ENCODE measurements at places on chromosomes 7 and 10.

GRCh38 chr10:20289070-20289828 is 473.0 kb downstream of the PLXDC2 start:
- no peak for DNase-seq

DNA sequence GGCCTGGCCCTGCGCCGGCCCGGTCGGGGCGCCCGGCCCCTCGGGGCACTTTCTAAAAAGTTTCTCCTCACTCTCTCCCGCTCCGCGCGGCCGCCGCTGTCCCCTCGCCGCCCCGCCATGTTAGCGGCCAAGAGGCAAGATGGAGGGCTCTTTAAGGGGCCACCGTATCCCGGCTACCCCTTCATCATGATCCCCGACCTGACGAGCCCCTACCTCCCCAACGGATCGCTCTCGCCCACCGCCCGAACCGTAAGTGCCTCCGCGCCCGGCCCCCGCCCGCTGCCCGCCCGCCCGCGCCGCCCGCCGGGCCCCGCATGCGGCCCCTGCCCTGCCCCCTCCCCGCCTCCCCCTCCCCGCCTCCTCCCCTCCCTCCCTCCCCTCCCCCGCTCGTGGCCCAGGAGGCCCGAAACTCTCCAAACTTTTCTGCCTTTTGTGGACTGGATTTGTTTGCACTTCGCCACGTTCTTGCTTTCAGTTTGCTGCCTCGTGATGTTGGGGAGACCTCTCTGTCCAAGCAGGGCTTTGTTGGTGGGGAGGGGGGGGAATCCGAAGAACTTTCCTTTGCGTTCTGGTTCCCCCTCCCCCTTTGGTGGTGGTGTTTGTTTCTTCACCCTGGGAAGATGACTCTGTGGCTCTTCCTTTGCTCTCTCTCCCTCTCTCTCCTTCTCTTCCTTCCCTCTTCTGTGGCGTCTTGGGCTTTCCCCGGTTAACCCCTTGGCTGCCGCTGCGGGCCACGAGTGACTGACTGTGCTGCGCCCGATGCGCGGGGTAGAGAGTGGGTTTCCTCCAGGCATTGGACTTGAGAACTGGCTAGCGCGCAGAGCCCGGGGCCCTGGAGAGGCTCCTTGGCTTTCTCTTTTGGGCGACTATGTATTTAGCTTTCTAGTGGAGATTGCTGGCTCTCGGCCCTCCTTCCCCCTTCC is 1.6 kb downstream of the TCF7L2 start:
- peak; percentile 67 for DNase-seq

DNA sequence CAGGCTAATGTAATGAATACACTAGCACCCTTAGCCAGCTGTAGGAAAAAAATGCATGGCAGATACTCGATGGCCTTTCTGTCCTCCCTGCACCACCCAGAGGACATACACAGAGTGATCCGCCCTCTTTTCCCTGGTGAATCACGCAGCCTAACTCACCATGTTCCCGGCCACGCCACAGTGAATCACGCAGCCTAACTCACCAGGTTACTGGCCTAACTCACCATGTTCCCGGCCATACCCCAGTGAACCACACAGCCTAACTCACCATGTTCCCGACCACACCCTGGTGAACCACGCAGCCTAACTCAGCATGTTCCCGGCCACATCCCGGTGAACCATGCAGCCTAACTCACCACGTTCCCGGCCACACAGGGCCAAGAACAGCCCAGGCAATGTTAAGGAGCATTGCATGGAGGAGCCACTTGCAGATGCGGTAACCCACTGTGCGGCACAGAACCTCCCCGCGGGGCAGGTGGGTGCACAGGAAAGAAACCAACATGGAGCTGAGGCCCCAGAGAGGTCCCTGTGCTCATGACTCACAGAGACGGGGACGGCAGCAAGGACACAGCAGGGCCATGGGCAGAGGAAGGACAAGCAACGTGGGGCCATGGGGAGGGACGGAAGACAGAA is 508.5 kb downstream of the DNAJB6 start:
- no peak for DNase-seq

DNA sequence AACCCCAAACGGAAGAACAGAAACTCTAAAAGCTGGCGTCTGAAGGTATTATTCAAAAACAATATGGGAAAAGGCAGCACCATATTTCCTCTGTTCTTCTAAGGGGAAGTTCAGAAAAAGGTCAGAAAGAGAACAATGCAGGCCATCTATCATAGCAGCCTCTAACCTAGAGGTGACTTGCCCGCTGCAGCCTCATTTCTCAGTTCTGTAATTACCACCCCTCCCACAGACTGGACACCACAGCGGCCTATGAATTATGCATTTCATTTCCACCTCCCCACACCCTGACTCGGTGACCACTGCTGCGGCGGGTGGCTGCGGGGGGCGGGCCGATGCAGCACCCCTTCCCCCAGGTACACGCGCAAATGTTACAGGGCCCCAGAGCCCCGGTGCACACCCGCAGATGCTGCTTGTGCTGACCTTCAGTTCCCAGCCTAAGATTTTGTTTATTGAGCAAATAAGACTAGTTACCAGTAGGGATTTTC is 125.5 kb downstream of the CLEC2L start:
- no peak for DNase-seq

DNA sequence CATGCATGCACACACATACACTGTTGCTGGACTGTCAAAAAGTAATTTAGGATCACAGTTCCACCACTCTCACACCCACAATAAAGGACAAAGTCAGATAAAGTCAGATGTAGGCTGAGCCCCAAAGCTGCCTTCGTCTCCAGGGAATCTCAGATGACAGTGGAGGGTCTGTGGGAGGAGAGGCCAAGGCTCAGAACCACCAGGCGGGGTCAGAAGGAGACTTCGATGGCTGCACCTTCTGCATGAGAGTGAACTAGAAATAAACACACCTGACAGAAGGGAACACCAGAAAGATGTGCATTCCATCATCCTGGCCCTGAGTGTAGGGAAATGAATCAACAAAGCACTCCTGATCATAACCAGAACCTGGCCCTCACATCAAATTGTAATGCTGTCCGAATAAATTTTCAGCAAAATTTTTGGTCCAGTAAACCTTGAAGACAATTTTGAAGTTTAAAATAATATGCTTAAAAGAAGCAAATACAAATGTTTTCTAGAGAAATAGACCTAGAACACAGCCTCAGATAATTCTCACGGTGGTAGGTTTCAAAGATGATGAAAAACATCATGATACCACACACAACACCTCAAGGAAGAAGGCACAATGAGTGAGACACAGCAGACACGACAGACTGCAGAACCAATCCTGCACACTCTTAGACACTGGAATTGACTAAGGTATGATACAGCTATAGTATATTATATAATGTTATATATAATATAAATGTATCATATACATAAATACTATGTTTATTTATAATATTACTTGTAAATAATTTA is 269.8 kb upstream of the KLF6 start:
- no peak for DNase-seq

DNA sequence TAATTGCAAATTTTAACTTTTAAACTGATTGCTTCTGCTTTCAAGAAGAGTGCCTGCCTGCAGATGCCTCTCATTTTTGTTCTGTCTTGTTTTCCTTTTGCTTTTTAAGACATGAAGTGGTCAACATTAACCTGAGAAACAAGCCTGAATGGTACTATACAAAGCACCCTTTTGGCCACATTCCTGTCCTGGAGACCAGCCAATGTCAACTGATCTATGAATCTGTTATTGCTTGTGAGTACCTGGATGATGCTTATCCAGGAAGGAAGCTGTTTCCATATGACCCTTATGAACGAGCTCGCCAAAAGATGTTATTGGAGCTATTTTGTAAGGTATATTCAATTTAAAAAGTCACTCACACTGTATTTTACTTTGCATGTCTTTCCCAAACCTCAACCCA is 8.8 kb downstream of the GSTO2 start:
- DNase-seq = no peak

GRCh38 chr10:106931159-106931852 is 233.2 kb downstream of the SORCS1 start:
- DNase-seq = no peak

DNA sequence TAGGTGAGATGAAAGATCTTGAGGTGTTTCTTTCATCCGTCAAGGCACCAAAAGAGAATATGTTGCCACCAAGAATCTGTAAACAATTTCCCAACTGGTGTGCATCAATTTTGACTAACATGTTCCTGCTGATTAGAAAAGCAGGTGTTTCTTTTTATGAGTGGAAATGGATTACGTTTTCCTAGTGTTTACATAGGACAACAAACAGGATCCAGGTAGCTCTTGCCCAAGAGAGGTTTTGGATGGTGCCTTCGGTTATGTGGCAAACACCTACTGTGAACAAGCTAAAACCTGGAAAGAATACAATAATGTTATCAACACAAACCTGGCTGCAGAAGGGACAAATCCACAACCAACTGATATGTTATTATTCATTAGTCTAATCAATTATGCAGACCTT is 53.6 kb upstream of the WNT16 start:
- no peak for DNase-seq

- DNase-seq = no peak
These were observed 102.1 kb upstream of the DDC start for GRCh38 chr7:50667338-50667737.

DNA sequence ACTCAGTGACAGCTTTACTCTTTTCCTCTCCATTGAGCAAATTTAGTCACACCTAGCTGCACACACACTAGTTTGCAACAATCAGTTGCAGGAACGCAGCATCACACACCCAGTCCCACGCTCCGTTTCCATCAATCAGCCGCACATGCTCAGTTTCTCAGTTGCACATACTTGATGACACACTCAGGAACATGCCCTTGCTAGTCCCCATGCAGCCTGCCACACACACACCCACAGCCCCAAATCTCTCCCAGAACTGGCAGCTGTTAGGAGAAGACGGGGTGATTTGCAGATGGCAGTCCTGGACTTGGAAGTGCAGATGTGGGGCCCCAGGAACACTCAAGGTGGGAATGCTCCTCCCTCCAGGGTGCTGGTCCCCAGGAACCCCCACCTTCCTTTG is 7.7 kb downstream of the LBX1 start:
- no peak for DNase-seq

GRCh38 chr10:33334805-33335550 is 511 bp upstream of the NRP1 start:
- DNase-seq = peak; percentile 78

DNA sequence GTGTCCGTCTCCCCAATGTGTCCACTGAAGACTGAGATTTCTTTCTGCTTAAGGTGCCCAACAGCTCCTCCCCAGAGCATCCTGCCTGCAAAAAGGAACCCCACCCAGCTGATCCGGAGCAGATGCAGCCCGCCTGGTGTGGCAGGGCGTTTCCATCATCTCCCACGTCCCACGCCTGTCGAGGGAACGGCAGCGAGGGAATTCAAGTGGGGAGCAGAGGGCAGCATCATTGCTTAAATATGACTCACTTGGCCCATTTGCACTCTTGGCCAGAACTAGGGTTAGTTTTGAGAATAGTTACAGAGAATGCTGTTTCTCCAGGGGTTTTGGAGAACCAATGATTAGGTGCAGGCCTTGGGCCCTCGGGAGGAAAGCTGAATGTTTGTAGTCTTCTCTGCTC is 20.8 kb downstream of the VWA2 start:
- DNase-seq = no peak

DNA sequence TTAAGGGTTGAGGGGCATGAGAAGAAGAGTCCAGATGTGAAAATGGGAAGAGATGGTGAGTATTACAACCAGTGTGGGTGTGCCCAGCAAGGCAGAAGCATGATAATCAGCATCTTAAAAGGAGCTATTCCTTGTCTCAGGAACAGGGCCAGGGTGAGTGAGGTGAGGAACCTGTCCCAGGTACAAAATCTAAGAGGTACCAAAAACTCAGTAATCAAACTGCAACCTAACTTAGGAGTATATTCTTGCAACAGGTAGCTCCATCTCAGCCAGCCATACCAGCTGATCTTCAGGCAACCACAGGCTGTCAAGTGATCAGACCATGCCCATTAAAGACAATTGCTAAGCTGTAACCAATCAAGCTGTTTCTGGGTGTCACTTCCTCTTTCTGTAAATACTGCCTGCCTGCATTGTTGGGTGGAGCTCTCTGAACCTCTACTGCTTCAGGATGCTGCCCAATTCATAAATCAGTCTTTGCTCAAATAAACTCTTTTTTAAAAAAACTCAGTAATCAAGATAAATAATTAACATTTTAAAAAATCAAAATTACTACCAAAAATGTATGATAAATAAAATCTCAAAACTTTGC is 7.4 kb downstream of the KEL start:
- DNase-seq = no peak

DNA sequence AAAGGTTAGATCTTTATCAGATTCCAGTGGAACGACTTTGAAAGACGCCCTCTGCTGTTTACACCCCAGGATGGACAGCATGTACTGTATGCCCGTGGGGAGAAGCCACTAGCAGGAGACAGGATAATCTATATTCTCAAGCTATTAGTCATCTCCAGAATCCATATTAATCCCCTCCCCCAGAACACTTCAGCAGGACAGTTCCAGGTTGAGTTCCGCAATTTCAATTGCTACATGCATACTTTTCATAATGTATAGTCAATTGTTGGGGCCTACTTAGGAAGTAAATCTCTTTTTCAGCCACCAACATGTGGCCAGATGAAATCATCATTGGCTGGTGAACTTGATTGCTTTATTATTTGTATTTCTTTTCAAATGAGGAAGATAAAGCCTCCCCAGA is 313.1 kb upstream of the SMIM30 start:
- DNase-seq = no peak

DNA sequence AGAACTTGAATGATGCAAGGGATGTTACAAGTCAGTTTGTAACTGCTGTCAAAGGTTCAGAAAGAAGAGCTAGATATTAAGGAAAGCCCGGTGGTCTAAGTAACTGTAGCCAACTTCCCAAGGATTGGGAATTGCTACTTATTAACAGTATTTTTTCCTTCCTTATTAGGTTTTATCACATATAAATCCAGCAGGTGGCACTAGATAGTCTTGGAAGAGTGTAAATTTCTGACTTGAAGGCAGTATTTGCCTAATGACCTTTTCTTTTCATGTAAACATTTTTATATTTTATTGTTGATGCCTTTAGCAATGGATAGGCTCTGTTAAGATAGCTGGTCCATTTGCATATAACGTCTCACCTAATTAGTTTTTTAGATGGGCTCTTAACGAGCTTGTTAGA is 51.2 kb downstream of the ANLN start:
- DNase-seq = no peak

GRCh38 chr10:107689323-107689722 is 524.8 kb upstream of the SORCS1 start:
- no peak for DNase-seq

GRCh38 chr7:24788961-24789576 is 31.8 kb upstream of the GSDME start:
- DNase-seq = no peak

- no peak for DNase-seq
These were observed 107.5 kb upstream of the KIF5B start for GRCh38 chr10:32163762-32164148.
